Hematopoietic multipotent progenitor cell (in vitro differentiated cells): ENCODE measurements at places on chromosomes 6 and 20. TPM values are rescaled to one million over a fixed set of nuclear protein-coding genes. Genes with fewer than 3 reads are reported as not detected.

Gene IL17A
- total RNA-seq, result under 0.01 TPM

Gene TNFRSF6B
- 0.54 TPM for total RNA-seq

DNA sequence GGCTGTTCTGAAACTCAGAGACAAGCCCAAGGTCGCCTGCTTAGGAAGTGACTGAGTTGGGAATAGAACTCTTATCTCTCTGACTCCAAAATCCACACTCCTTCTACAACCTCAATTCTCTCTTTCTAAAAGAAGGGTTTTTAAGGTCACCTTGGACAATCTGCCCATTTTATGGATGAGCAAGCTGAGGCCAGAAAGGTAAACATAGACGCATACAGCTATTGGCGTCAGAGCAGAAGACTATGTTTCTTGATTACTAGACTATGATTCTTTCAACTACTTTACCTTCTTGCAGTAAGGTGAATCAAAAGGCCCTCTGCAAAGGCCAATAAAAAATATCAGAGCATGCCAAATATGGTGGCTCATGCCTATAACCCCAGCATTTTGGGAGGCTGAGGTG is 276.6 kb downstream of the CLIC5 start:
- DNase-seq, result no peak

Gene COL20A1
- not detected for total RNA-seq
